ENCODE measurements at places on chromosomes 1 and 21. TPM values are rescaled to one million over a fixed set of nuclear protein-coding genes. Genes with fewer than 3 reads are reported as not detected.

GRCh38 chr21:42172596-42173483 is 46.1 kb upstream of the ABCG1 start:
- DNase-seq, result no peak

DNA sequence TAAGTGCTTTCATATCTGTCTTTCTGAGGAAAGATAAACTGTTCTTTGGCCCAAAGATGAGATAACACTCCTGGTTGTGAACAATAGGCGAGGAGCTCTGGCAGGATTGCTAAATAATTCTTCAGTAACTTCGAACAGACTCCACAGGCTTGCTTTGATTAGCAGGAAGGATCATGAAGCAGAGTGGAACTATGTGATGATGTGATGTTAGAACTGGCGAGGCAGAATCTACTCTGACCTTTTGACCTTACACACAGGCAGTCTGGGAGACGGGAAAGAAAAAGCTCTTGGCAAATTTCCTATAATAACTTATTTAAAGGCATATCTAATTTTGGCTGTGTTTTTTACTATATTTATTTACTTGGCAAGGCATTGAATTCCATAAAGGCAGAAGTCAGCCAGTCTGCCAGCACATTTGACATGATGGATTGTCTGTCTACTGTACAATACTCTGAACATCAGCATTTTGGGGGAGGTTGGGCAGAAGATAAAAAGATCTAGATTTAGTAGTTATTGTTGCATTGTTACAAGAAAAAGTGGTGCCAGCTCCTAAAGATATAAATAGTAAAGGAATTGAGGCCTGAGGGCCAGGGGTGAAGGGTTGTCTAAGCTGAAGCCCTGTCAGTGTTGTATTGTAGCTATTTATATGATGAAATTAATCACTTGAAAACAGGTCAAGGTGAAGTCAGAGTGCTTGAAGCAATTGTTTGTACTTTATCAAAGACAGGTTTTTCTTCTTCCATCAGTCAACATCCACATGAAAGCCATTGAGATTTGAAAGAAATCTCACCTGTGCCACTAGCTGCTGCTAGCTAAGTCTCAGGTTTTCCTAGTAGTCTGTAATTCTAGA is 708.8 kb downstream of the LTN1 start:
- no peak for DNase-seq

DNA sequence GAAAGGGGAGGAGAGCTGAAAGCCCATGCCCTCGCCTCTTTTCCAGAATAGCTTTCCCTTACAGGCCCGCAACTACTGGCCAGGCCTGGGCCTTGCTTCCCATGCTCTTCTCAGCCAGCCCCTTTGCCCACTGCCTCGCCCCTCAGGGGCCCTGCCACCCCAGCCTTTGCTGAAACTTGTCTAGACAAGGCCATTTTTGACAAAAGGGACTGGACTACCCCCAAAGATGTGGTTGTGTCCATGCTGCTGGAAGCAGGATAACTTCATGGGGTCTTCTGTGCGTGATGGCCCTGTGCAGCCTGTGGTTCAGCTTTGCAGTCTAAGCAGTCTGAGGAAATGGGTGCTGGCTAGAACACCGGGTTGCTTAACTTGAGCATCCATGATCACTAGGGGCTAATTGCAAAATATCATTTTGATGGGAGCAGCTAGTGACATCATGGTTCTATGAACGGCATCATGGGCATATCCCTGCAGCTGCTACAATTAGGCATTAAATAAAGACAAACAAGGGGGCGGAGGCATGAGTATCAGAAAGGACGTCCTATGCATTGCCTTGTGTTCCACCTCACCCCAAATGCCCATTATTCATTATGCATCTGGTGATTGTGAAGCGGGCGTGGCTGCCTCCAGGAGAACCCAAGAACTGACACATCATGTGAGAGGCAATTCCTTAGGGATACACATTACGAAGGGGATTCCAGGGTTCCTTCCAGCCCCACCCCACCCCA is 36.8 kb downstream of the NTPCR start:
- DNase-seq, result no peak

GRCh38 chr1:116460783-116461376 is 87.8 kb downstream of the ATP1A1 start:
- no peak for DNase-seq

- no peak for DNase-seq
These were observed 221.5 kb downstream of the GRIK1 start for GRCh38 chr21:29718081-29718815.

DNA sequence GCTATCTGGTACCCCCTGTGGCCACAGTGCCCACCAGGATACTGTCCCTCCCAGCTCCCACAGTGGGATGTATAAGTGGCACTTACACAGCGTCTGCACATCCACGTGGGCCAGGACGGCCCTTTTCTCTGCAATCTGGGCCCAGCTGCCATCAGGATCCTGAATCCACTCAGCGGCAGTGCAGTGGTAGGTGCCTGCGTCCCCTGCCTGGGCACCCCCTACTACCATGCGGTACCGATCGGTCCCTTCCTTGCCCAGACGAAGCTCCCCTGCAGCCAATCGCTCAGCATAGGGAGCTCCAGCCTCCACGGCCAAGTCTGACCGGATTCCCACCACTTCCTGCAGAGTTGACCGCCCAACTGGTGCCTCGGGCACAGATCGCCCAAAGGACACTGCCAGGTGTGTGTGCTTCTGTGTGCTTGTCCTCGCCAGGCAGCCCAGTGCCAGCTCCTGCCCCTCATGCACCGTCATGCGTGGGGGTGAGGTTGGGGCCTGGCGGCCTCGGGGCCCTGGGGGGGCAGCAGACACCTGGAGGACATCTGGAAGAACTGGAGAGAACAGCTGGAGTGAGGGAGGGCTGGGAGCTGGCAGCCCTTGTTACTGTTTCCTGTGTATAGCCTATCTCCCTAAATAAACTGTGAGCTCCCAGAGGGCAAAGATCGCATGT is 4.7 kb downstream of the IGSF8 start:
- DNase-seq, result no peak

GRCh38 chr1:70503358-70503757 is 92.3 kb downstream of the CTH start:
- no peak for DNase-seq

- no peak for DNase-seq
These were observed 463 bp upstream of the PRRC2C start for GRCh38 chr1:171484760-171485374.

- DNase-seq, result no peak
These were observed 193.9 kb downstream of the LTN1 start for GRCh38 chr21:28798798-28799197.

DNA sequence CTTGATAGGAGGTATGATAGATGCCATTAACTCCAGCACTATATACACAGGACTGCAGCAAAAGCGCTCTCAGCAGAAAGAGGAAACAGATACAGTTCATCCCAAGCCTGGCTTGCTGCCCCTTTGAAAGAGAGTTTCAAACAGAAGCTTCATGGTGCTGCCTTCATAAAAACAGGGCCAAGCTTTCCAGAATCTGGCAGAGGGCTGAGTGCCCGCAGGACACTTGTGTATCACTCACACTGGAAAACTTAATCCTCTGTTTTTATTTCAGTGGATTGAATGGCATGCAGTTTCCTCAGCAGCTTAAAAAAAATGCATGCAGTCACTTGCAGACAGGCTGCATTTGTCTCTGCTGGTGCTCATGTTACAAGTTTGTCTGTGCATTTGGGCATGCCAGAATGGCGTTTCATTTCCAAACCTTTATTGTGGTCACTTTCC is 40.4 kb downstream of the KCNJ15 start:
- no peak for DNase-seq

GRCh38 chr1:58755468-58755872 is 28.4 kb downstream of the JUN start:
- DNase-seq, result peak; percentile 59

GRCh38 chr1:77355010-77355409 is 73.2 kb downstream of the AK5 start:
- DNase-seq, result no peak

DMAP1 gene
- 53.3 TPM for total RNA-seq

RCC2 gene
- total RNA-seq, result 113 TPM

Measured in activated naive CD8-positive, alpha-beta T cell treated with anti-CD3 and anti-CD28 coated beads, Interleukin-2, amount 10 ng/mL, durations not matched to agents 7 days and 5 days (primary cell).